NCI-H1436 (cell line): ENCODE measurements at places on chromosomes 4 and X.
A peak's percentile ranks its signal among the peaks of the same experiment; 100 is the strongest.

DNA sequence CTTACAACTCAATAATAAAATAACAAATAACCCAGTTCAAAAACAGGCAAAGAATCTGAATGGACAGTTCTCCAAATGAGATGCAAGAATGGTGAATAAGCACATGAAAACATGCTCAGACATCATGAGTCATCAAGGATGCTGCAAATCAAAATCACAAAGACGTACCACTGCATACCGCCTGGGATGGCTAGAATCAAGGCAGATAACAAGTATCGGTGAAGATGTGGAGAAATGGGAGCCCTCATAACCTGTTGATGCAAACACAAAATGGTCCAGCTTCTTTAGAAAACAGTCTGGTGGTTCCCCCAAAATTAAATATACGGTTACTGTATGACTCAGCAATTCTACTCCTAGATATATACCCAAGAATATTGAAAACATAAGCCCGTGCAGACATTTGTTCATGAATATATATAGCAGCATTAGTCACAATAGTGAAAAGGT is 32.5 kb downstream of the AKAP4 start:
- no peak for DNase-seq

GRCh38 chr4:14465507-14465906 is 536.8 kb upstream of the CPEB2 start:
- DNase-seq: no peak

GRCh38 chr4:40462326-40462725 is 127.2 kb downstream of the CHRNA9 start:
- DNase-seq: no peak

DNA sequence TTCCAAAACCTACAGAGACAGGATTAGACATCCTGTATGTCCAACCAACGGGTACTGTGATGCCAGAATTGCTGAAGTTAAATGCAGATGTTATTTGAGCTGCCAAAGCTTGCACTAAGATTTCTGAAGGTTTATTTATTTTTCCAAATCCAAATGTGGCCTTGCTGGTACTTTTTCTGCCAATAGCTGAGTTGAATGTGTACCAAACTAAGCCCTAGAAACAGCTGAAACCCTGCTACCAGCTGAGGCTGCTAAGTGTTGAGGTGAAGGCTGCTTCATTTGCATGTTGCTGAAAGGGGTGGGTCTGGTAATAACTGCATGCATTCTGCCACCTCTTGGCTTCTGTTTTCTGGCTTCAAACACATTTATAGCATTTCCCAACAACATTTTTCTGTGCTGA is 366.5 kb downstream of the FAT4 start:
- DNase-seq: no peak

GRCh38 chr4:26003056-26003455 is 89.0 kb downstream of the SMIM20 start:
- DNase-seq: no peak

- no peak for DNase-seq
Measured at GRCh38 chrX:35711281-35711680, 86.9 kb upstream of the MAGEB16 start.

DNA sequence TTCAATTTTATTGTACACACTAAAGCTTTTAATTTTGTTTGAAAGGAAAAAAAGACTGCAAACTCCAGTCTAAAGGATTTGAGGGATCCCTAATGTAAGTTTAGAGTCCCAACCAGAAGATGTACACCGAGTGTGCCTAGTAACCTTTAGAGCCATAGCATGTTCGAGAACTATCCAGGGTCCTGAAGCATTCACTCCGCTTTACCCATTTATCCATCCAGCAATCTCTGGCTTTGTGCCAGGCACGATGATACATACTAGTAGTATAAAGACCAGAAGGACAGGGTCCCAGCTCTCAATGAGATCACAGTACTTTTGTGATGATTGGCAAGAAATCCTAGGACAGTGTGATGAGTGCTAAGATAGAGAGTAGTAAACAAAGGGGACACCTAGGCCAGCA is 168.7 kb downstream of the STK32B start:
- DNase-seq: no peak

GRCh38 chr4:112230879-112231778 is 458 bp upstream of the AP1AR start:
- DNase-seq: peak; percentile 95

DNA sequence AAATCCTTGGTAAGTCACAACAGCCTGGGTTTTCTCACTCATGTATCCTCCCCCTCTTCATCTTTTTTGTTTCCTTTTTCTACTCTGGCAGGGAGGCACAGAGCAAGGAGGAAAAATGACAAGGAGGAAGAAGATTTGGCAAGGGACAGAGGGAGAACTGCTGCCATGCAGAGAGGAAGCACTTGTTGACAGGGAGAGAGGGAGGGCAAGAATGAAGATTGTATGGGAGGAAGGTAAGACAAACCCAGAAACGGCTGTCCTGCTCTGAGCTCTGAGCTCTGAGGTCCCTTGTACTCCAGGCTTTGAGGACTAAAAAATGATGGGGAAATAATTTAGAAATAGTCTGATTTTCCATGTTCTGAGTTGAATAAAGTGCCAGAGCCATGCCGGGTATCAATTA is 123.9 kb downstream of the DCHS2 start:
- DNase-seq: no peak

DNA sequence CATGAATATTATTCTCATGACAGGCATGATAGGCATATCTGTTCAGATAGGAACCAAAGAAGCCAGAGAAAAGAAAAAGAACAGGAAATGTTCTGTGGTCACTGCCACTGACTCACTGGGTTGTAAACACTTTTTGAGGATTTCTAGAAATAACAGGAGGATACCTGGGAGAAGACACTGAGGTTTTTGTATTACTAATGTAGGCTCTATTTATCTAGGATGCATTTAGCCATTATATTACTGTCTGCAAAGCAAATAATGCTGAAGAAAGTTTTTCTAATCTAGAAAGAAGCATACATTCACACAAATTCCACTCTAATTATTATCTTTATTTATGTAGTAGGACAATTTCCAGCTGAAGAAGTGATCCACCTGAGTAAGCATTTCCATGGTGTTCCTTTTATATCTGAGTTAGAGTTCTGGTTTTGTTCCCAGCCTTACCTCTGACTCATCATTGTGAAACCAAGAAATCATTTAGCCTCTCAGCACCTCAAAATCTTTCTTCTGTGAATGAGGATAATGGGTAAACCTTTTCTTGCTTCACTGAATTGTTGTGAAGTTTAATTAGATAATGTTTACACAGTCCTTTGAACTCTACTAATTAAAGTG is 40.2 kb upstream of the EPGN start:
- no peak for DNase-seq

DNA sequence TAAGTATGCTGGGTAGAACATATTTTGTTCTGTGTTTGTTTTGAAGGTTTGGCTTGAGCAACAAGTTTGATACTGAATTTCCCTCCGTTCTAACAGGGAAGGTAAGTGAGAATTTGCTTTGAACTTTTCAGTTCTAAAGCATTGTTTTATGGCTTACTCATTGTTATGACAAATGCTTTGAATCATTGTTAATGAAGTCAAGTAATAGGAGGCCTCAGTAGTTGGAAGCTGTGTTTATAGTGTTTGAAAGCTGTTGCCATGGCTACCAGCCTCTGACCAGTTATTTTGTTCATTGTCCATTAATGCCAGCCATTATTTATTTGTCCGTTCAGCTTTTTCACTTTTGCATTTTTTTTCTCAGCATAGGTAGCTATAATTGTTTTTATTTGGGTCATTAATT is 14.4 kb downstream of the CHIC1 start:
- DNase-seq: no peak

DNA sequence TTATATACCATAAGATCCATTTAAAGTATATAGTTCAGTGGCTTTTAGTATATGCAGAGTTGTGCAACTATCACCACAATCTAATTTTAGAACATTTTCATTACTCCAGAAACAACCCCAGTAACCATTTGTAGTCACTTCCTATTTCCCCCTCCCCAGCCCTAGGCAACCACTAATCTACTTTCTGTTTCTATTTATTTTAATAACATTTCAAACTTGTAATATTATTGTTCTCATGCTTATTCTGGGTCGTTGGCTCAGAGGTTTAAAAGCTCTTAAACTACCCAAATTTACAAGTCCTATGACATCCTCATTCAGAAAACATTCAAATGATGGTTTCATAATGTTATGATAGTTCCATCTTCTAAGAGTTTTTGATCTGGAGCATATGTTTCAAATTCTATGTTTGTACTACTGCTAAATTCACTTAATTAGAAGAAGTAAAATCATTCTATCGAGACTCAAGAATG is 18.4 kb downstream of the XIAP start:
- no peak for DNase-seq

DNA sequence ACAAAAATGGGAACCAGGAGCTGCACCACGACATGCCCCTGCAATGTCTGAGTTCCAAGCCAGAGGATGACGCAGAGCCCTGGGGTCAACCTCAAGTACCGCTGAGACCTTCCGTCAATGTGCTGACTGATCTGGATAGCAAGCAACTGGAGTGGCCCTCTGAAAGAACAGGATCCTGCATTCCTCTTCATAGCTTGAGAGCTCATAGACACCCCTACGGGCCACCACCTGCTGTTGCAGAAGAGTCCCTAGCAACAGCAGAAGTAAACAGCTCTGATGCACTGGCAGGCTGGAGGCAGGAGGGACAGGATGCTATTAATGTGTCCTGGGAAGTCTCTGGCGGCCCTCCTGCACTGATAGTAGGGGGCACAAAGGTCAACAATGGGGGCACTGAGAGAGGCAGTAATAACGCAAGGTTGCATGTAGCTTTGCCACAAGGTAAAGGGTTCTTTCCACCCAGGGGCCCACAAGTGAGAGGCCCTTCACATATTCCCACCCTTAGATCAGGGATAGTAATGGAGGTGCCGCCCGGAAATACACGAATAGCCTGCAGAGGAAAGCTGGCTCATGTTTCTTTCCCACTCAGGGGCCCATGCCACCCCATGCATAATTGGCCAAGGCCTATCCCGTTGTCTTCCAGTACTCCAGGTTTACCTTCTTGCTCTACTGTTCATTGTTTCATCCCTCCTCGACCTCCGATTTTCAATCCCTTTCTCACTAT is 1.3 kb downstream of the PRR32 start:
- DNase-seq: no peak

DNA sequence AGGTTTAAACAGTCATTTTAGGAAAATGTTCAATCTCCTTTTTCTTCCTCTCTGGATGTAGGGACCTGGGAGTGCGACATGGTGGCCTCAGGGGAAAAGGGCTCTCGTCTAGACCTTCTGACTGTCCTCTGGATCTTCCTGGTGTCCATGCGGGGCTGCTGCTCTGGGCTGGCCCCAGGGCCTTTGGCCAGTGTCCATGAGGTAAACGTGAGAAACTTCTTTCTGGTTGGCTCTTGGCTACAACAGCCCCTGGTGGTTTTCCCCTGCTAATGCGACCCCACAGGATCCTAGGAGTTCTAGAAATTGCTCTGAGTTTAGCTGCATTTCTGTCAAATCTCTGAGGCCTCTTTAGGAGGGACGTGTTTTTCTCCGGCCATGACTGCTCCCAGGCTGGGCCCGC is 85.7 kb downstream of the MFAP3L start:
- DNase-seq: no peak

DNA sequence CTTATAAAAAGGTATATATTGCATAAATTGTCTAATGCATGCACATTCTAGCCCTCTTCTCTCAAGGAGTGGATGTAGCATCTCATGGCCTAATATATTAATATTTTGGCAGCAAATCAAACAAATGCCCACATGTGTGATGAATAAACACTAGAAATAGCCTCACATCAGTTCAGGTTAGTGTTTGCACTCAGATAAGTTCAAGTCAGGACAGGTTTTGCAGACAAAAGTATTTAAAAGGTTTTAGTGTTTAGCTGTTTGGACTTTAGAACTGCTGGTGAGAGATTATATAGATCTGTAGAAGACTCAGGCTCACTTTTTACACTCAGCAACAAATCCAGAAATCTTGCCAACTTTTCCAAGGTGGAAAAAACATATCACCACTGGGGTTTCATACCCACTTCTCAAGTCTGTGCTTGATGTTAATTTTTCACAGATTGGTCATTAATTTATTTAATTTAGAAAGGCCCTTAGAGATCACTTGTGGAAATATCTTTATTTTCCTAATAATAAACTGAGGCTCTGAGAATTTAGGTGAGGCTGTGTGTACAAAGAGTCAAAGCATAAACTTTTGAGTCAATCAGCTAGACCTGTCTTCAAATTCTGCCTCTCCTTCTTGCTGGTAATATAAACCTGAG is 362.6 kb downstream of the GASK1B start:
- DNase-seq: no peak

DNA sequence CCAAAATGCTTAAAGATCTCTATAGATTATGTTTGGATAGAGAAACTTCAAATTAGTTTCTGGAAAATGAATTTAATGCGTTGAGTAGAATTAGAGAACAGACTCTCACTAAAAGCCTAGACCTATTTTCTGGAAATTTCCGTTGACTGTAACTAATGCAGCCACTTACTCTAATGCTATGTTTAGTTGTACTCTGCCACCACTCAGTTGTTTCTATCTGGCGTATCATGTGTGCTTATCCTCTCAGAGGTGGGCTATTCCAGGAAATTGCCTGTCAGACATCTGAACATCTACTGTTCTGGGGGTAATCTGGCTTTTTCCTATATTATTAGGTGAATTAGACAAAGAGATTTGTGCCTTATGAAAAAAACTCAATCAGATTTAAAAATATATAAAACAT is 347.1 kb upstream of the FSTL5 start:
- DNase-seq: no peak

DNA sequence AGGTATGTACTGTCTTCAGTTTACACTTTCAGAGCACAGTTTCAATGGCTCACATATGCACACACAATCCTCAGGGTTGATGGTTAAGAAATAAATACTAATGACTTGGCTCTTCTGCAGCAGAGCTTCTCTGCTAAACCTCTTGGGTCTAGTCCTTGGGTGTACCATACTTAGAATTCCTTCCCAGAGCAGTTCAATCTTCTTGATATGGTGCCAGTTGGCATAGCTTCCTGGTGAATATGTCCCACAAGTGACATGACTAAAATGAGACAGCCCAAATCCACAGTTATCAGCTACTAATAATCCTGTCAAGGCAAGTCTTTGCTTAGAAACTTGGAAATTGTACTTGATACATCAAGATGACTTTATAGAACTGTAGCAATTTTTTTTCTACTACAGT is 654.4 kb downstream of the IQCM start:
- DNase-seq: no peak

GRCh38 chrX:112769034-112769433 is 71.6 kb downstream of the AMOT start:
- DNase-seq: no peak

- no peak for DNase-seq
Measured at GRCh38 chr4:155405059-155405458, 28.3 kb upstream of the MAP9 start.

DNA sequence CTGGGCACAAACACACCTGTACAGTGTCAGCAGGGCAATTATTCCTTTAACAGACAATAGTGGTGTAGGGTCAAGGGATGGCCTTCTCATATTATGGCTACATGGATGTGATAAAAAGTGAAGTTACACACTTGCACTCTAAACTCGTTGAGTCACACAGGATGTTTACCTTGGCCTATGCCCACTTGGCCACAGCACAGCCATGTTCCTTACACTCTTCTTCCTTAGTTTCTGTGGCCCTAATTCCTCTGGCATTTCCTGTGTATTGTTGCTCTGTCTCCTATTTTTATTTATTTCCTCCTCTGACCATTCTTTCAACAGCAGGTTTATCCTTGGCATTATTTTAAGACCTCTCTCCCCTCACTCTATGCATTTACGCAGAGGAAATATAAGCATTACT is 86.8 kb upstream of the NPFFR2 start:
- no peak for DNase-seq
